ENCODE measurements at places on chromosomes 6 and 20. TPM values are rescaled to one million over a fixed set of nuclear protein-coding genes. Genes with fewer than 3 reads are reported as not detected.
A peak's percentile ranks its signal among the peaks of the same experiment; 100 is the strongest.

DNA sequence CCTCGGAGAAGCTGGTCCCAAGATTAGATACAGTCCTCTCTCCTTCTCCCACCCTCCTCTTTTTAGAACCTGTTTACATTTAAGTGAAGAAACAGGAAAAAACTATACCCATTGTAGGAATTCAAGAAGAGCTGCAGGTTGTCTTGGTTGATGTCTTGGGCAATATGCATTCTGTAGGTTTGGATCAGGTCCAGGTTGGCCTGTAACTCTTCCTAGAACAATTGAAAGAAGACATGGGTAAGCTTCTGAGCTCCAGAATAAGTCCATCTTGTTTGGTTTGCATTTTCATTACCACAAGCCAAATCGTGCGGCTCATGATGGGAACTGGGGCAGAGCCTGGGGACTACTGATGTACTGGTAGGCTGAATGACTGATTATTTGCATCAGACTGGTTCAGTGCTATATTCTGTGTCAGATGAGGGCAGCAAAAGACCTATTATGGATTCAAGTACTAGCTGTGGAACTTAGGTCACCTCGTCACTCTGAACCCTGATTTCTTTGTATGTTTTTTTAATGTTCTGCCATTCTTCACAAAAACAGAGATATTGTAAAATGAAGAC is 20.3 kb upstream of the SLA2 start:
- H3K4me3 ChIP-seq = no peak overlapping the region
- no peaks in the 10 kb centered on the region for H3K27me3 ChIP-seq
- no peak overlapping the region for H3K27ac ChIP-seq
- peaks cover 9% of the 10 kb centered on the region for H3K36me3 ChIP-seq
- DNase-seq = no peak
- no peaks in the 10 kb centered on the region for H3K4me1 ChIP-seq

GRCh38 chr6:18179770-18180356 is 24.6 kb downstream of the KDM1B start:
- H3K27ac ChIP-seq = no peak overlapping the region
- H3K36me3 ChIP-seq = peaks cover 27% of the 10 kb centered on the region
- no peak for DNase-seq
- no peaks in the 10 kb centered on the region for H3K27me3 ChIP-seq
- H3K4me1 ChIP-seq = no peaks in the 10 kb centered on the region

GRCh38 chr6:128516514-128516898 is 3.9 kb downstream of the PTPRK start:
- H3K27ac ChIP-seq = no peak overlapping the region
- peaks cover 66% of the 10 kb centered on the region for H3K27me3 ChIP-seq
- DNase-seq = no peak
- no peaks in the 10 kb centered on the region for H3K36me3 ChIP-seq
- no peak overlapping the region for H3K4me3 ChIP-seq

The ATP9A gene
- 0.38 TPM for total RNA-seq

DNA sequence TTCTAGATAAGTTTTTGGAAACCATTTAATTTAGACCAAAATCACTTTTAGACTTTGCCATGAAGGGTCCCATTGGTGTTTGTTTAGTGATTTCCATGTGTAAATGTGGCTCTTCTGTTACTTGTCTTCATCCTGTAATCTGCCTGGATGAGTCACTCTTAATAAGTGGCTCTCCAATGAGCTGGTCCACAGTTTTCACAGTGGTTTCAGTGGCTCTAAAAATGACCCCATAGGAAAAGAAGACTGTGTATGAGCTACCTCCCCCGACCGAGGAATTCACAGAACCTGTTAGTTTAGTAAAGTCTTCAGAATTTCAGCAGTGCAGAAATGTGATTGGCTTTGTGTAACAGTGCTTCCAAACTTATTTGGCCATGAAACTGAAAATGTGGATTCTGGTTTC is 492.0 kb upstream of the MARCKS start:
- H3K27me3 ChIP-seq = no peaks in the 10 kb centered on the region
- no peak overlapping the region for H3K4me3 ChIP-seq
- H3K36me3 ChIP-seq = no peaks in the 10 kb centered on the region
- no peak for DNase-seq
- H3K27ac ChIP-seq = no peak overlapping the region

DNA sequence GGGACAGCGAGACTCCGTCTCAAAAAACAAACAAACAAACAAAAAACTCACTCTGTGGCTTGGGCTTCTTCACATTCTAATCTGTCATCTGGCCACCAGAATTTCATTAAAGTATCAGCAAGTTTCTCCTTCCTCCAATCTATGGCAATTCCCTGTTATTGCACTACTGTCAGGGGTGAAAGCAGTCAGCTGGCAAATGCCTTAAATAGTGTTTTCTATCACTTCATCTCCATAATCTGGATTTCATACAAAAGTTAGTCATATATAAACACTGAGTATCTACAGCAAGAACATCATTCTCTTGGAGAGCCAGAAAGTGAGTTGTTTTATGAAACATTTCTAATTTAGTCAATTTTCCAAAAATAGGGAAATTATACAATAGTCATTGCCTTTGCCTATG is 56.1 kb downstream of the PHACTR3 start:
- no peak overlapping the region for H3K27ac ChIP-seq
- H3K4me1 ChIP-seq = no peaks in the 10 kb centered on the region
- no peak overlapping the region for H3K4me3 ChIP-seq
- no peaks in the 10 kb centered on the region for H3K27me3 ChIP-seq
- no peak for DNase-seq
- H3K36me3 ChIP-seq = no peaks in the 10 kb centered on the region

DNA sequence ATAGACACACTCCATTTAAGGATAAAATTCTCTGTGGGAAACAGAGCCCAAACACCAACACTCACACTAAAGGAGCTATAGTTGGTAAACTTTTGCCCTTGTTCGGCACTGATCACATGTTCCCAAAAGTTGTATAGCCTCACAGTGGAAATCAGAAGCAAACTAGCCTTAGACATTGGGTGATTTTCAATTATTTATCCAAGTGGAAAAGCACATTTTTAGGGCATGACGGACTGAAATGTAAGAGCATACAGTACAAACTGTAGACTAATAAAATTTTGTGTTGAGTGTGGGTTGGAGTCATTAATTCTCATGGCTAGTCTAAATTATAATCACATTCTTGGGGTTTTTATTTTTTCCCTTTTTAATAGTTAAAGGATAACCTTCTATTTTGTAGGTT is 202.4 kb downstream of the MOXD1 start:
- no peak for DNase-seq
- H3K36me3 ChIP-seq = no peaks in the 10 kb centered on the region
- no peak overlapping the region for H3K4me3 ChIP-seq

GRCh38 chr6:89597988-89598387 is 40.6 kb downstream of the LYRM2 start:
- H3K4me3 ChIP-seq = no peak overlapping the region
- DNase-seq = no peak
- H3K27me3 ChIP-seq = no peaks in the 10 kb centered on the region

- H3K4me1 ChIP-seq = no peaks in the 10 kb centered on the region
- DNase-seq = no peak
- H3K36me3 ChIP-seq = no peaks in the 10 kb centered on the region
- H3K27ac ChIP-seq = no peak overlapping the region
- no peak overlapping the region for H3K4me3 ChIP-seq
Observed at GRCh38 chr6:82772851-82773717, 292.6 kb downstream of the UBE3D start.

- no peak overlapping the region for H3K27ac ChIP-seq
- no peaks in the 10 kb centered on the region for H3K36me3 ChIP-seq
- no peaks in the 10 kb centered on the region for H3K4me1 ChIP-seq
- no peak for DNase-seq
- no peak overlapping the region for H3K4me3 ChIP-seq
Observed at GRCh38 chr6:166450167-166450873, 67.6 kb upstream of the MPC1 start.

- no peak for DNase-seq
- H3K4me1 ChIP-seq = peaks cover 32% of the 10 kb centered on the region
- peaks cover 7% of the 10 kb centered on the region for H3K27me3 ChIP-seq
- H3K4me3 ChIP-seq = no peak overlapping the region
- H3K27ac ChIP-seq = no peak overlapping the region
Observed at GRCh38 chr6:169190144-169190584, 63.5 kb downstream of the THBS2 start.

GRCh38 chr20:38155811-38156210 is 9.3 kb downstream of the TGM2 start:
- no peaks in the 10 kb centered on the region for H3K36me3 ChIP-seq
- H3K4me1 ChIP-seq = peaks cover 26% of the 10 kb centered on the region
- no peak overlapping the region for H3K27ac ChIP-seq
- H3K27me3 ChIP-seq = no peaks in the 10 kb centered on the region
- DNase-seq = no peak

DNA sequence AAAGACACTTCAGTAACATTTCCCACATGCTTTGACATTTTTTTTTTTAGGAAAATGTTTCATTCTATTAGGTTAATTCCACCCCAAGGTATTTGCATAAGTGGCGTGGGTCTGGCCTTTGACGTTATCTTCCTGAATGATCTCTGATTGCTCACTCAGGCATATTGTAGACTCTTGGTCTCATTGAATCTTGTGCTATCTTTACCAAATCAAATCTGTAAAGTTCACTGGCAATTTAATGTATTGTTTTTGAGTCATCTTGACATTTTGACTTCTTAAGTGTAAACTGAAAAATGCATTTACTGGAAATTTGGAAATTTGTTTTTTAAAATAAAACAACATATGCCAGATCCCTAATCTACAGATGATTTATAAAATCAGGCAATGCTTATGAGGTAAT is 16.0 kb upstream of the VIP start:
- H3K4me3 ChIP-seq = no peak overlapping the region
- H3K27me3 ChIP-seq = no peaks in the 10 kb centered on the region
- no peaks in the 10 kb centered on the region for H3K4me1 ChIP-seq
- no peaks in the 10 kb centered on the region for H3K36me3 ChIP-seq
- no peak overlapping the region for H3K27ac ChIP-seq

The PPIL6 gene
- not detected for total RNA-seq

DNA sequence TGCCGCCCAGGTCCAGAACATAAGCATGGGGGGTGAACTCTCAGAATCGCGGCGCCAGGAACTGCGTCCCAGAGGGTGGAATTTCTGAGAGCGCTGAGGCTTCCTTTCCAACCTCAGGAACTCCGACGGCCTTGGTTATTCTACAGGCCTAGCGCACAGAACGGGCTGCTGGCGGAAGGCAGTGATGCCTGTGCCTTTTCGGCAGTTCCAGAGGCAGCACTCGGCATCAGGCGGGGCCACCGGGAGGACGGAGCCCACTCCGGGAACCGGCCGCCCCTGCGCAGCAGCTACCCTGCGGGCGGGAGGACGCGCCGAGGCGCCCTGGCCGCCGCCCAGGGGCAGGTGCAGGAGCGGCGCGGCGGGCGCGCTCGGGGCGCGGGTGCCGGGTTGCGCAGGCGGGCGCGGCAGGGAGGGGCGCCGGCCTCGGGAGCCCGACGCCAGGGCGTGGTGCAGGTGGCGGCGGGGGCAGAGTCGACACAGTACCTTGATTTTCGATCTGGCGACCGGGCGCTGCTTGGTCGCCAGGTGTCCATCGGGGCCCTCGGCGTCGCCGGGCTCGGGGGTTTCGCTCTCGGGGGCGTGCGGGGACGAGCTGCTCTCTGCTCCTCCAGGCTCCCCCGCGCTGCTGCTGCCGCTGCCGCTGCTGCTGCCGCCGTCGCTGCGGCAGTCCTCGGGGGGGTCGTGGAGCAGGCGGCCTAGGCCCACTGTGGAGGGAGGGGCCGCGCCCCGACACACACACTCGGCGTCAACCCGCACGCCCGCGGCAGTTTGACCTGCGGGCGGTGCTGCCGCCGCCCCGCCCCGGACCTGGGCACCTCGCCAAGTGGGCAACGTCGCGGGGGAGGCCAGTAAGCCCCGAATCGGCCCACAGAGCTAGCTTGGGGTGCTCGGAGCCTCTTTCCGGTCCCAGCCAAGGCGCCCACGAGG is 1.3 kb downstream of the OVOL2 start:
- H3K4me3 ChIP-seq = peak overlapping the region; percentile 54
- DNase-seq = no peak
- peaks cover 10% of the 10 kb centered on the region for H3K4me1 ChIP-seq
- peaks cover 74% of the 10 kb centered on the region for H3K27me3 ChIP-seq
- no peaks in the 10 kb centered on the region for H3K36me3 ChIP-seq

GRCh38 chr20:63315731-63316491 is 22.9 kb downstream of the COL20A1 start:
- H3K36me3 ChIP-seq = no peaks in the 10 kb centered on the region
- no peak for DNase-seq
- H3K27me3 ChIP-seq = no peaks in the 10 kb centered on the region

DNA sequence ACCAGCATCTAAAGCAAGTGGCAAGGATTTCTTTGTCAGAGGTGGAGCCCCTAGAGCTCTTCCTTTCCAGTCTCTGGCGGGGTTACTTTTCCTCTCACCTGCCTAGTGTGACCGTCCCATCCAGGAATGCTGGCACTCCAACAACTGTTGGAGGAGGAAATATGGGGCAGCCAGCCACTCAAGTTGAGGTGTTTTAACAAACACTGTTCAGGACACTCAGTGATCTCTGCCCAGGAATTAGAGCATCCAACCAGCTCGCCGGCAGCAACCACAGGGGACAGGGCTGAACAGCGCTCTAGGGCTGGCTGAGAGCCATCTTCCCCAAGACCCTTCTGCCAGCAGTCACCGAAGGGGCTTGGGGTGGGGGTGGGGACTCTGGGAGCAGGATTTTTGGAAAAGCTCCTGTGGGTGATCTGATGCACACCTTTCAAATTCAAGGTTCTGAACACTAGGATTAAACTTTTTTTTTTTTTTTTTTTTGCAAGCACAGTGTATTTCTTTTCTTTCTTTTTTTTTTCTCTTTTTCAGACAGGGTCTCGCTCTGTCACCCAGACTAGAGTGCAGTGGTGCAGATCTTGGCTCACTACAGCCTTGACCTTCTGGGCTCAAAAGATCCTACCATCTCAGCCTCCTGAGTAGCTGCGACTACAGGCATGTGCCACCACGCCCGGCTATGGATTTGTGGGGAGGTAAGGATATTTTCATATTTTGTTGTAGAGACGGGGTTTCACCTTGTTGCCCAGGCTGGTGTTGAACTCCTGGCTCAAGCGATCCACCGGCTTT is 28.4 kb upstream of the KCNK16 start:
- no peaks in the 10 kb centered on the region for H3K4me1 ChIP-seq
- H3K4me3 ChIP-seq = no peak overlapping the region
- no peaks in the 10 kb centered on the region for H3K36me3 ChIP-seq
- peaks cover 4% of the 10 kb centered on the region for H3K27me3 ChIP-seq
- DNase-seq = no peak

The IP6K3 gene
- not detected for total RNA-seq

The APOM gene
- total RNA-seq = 3.7 TPM

- peaks cover 14% of the 10 kb centered on the region for H3K36me3 ChIP-seq
- no peak overlapping the region for H3K4me3 ChIP-seq
- peaks cover 20% of the 10 kb centered on the region for H3K4me1 ChIP-seq
Observed at GRCh38 chr6:7218406-7218988, 94.5 kb downstream of the SSR1 start.

The DTD1 gene
- total RNA-seq = 33.5 TPM

All from activated CD8-positive, alpha-beta memory T cell treated with anti-CD3 and anti-CD28 coated beads, Interleukin-2, amount 10 ng/mL, durations not matched to agents 7 days and 5 days (primary cell).